Stimulated activated CD8-positive, alpha-beta memory T cell treated with anti-CD3 and anti-CD28 coated beads, Interleukin-4, amount 100 ng/mL, for 1 hour (primary cell): ENCODE measurements at places on chromosomes 6 and 20.

GRCh38 chr6:132020138-132020581 lies 69.0 kb upstream of the CCN2 start:
- DNase-seq = no peak

DNA sequence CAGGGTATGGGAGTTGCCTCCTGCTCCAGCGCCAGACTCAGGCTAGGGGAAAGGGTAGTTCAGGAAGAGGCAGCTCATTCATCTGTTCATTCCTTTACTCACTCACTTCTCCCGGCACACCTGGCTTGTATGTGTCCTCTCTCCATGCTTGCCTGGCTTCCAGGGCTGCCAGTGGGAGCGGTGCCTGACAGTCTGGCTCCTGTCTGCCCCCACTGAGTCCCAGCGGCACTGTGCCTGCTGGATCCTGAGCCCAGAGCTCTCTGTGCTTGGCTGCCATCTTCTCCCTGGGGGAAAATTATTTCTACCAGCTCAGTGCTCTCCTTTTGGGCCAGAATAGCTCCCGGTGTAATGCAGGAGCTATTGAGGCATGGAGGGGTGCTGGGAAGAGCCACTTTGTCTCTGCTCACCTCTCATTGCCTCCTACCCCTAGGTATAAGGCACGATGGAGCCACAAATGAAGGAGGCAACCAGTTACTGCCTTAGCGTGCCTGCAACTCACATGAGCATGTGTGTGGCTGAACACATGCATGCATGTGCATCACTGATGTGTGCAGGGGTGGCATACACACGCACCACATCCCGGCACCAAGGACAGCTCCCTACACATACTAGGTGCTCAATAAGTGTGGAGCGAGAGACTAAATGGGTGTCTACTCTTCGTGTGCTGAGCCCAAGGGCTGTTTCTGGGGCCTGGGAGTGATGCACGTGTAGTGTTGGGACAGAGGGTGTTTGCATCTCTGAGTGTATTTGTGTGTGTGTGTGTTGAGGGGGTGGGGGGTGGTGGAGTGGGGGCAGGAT lies 46.6 kb downstream of the CDH22 start:
- no peak for DNase-seq

- DNase-seq = no peak
These were observed 8.7 kb downstream of the RPS21 start for GRCh38 chr20:62395311-62396242.

- DNase-seq = no peak
These were observed 156.9 kb upstream of the BEND3 start for GRCh38 chr6:107272246-107272645.

- no peak for DNase-seq
These were observed 56.7 kb downstream of the HDDC2 start for GRCh38 chr6:125245109-125245508.

GRCh38 chr6:159461266-159461665 lies 231.8 kb downstream of the SOD2 start:
- no peak for DNase-seq

- no peak for DNase-seq
These were observed 59.5 kb downstream of the NINL start for GRCh38 chr20:25525867-25526266.
